ENCODE measurements at places on chromosomes 16 and 17.
A peak's percentile ranks its signal among the peaks of the same experiment; 100 is the strongest.

DNA sequence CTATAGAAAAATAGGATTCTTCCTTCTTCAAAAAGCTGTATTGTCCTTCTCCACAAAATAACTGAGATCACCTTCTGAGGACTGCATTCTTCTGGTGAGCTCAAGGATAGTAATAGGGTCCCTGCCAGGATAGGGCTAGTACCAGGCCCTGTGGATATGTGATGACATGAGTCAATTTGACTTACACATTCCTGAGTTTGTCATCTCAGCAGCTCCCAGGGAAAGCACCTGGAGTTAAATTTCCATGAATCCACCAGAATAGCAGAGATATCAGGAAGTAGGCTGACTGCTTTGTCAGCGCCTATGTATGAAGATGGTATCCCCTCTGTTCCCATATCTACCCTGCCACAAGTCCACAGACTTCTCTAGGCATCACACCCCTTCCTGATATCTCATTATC lies 225.8 kb downstream of the PMP22 start:
- DNase-seq, result no peak

DNA sequence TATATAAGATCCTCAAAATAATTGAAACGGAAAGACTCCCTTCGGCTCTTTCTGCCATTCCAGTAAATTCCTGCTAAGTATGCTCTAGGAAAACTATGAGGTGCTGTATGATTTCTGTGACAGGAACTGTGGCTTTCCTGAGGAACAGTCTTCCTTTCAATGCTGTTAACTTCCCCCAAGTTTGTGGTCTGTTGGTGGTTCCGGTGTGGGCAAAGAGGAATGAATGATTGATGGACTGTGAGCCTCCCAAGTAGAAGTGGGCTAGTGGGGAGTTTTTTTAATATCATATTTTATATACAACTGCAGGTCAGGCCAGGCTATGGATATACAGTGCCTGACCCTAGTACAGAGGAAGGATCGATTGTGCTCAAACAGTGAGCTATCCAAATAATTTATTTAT lies 560.7 kb upstream of the RBFOX1 start:
- no peak for DNase-seq

DNA sequence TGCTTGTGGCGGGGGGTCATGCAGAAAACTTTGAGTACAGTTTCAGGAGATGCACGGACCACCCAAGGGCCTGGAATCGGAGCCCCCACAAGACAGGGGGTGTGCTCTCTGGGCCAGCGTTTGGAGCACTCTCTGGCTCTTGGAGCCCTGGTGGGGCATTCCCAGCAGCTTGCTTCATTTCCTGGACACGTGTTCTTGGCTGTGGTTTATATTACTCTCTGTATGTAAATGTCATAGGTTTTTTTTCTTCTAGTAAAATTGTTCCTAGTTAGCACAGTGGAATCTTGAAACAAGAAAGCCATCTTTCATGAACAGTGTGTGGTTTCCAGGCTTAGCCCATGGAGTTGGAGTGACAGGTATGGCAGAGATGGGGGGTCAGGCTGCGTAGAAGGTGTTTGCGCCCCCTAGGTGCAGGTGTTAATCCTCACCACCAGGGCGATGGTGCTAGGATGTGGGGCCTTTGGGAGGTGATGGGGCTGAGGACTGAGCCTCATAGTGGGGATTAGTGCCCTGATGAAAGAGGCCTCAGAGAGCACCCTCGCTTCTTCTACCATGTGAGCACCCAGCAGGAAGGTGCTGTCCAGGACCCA lies 79.8 kb downstream of the JPH3 start:
- DNase-seq, result no peak

DNA sequence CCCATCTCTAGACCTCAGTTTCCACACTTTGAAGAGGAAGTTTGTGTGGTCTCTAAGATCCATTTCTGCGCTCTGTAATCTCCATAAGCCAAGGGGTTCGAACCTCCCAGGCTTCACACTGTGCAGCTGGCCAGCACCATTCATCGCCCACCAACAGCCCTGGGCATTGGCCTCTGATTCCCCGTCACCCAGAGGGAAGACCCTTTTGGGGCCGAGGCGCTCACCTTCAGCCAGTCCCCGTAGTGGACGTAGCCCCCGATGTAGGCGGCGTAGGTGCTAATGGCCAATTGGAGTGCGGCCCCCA lies 678 bp downstream of the TMEM101 start:
- peak; percentile 65 for DNase-seq

DNA sequence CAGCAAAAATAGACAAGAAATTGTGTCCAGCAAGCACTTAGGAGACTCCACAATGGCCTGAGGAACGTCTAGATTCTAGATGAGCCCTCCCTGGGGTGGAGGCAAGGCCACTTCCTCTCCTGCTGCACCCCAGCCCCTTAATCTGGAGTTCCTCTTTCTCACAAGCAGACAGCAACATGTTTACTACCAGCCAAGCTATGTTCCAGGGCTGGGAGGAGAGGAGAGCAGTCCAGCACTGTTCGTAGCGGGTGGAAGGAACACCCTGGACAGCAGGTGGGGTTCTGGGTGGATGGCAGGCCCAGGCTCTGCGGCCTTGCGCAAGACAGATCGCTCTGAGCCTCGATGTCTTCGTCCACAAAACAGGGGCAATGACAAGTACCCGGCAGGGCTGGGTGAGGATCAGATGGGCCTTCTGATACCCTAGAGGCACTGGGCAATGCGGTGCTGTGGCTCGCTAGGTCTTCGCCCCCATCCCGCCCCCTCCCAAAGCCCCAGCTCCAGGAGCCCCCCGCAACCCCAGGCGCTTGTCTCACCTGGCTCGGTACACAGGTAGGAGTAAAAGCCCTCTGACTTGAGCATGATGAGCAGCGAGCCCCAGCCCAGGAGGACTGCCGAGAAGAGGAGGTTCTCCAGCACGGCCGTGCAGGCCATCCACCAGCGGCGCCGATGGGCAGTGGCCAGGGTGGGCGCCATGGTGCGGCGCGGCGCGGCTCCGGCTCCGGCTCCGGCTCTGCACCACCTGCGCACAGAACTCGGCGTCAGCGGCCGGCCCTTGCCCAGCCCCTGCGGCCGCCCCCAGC lies 1.3 kb downstream of the SLC43A2 start:
- no peak for DNase-seq

DNA sequence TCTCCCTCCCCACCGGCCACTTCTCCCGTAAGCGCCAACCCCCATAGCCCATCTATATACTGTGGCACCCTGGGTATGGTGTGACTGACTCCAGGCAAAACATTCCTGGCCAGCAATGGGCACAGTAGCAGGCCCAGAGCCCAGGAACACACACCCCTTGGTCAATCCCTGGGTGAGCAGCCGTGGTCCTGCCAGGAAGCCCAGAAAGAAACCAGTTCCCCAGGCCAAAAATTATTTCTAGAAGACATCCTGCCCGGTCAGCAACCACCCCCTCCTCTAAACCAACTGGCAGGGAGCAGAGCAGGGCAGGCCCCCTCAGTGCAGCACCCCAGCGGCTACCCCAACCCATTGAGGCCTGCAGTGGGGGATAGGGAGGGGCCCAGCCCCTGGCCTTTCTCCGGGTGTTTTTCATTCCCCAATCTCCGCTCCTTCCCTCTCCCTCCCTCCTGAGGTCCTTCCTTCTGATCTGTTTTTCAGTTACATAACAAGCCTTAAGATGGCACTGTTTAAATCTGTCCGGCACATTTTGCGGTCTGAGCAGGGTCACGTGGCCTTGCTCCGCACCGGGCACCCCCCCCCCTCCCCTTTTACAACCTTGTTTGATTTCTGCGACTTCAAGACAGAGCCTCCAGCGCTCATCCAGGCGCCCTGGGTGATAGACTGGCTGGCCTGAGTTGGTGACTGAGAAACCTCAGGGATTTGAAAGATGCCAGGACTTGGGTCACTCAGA lies 2.0 kb downstream of the NPTX1 start:
- no peak for DNase-seq

- no peak for DNase-seq
Measured at GRCh38 chr16:63613701-63614100, 1508.2 kb downstream of the CDH11 start.

- DNase-seq, result no peak
Measured at GRCh38 chr17:37068266-37068665, 119.5 kb downstream of the AATF start.

- DNase-seq, result no peak
Measured at GRCh38 chr16:89600956-89601355, 12.5 kb upstream of the DPEP1 start.

DNA sequence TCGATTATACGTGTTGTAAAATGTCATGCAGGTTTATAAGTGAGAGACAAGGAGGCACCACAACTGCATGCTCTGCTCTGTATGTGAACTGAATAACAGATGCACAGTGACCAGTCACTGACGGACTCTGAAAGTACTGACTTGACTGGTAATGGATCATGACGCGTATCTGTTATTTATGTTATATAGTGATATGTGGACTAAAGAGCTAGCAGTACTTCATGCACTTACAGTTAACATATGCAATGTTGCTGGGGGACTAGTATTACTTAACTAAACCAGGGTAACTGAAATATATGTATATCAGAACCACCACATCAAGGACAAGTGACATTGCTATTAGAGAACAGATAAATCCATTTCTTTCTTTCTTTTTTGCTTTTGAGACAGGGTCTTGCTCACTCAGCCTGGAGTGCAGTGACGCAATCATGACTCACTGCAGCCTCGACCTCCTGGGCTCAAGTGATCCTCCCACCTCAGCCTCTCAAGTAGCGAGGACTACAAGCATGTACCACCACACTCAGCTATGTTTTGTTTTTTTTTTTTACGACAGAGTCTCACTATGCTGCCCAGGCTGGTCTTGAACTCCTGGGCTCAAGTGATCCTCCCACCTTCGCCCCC lies 17.2 kb downstream of the COIL start:
- no peak for DNase-seq

- DNase-seq, result no peak
Measured at GRCh38 chr16:53068423-53068833, 13.6 kb downstream of the CHD9 start.

GRCh38 chr16:56915336-56916119 lies 16.4 kb upstream of the HERPUD1 start:
- no peak for DNase-seq
